Right cardiac atrium (tissue), 5 donors: ENCODE measurements at places on chromosomes 2 and 18.

- DNase-seq: no peak
Observed at GRCh38 chr2:207787017-207787416, 17.3 kb upstream of the FZD5 start.

DNA sequence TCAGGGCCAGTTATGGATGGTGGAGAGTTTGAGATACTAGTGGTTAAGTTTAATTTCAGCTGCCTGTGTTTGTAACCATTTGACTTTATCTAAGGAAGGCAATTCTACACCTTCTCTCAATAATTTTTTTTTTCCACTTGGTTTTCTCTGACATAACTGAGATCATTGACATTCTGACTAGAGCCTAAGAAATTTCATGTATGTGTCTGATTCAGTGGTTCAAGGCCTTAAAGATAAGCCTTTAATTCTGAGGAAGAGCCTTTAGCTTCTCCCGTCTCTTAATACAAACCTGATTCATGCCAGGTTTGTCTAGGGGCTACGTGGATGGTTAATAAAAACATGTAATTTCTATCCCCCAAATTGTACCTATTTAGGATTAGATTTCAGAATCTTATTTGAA lies 971.4 kb downstream of the DPP10 start:
- DNase-seq: no peak

- DNase-seq: no peak
Observed at GRCh38 chr2:43612944-43613343, 17.1 kb upstream of the THADA start.

- no peak for DNase-seq
Observed at GRCh38 chr2:64581018-64581417, 56.9 kb downstream of the AFTPH start.

DNA sequence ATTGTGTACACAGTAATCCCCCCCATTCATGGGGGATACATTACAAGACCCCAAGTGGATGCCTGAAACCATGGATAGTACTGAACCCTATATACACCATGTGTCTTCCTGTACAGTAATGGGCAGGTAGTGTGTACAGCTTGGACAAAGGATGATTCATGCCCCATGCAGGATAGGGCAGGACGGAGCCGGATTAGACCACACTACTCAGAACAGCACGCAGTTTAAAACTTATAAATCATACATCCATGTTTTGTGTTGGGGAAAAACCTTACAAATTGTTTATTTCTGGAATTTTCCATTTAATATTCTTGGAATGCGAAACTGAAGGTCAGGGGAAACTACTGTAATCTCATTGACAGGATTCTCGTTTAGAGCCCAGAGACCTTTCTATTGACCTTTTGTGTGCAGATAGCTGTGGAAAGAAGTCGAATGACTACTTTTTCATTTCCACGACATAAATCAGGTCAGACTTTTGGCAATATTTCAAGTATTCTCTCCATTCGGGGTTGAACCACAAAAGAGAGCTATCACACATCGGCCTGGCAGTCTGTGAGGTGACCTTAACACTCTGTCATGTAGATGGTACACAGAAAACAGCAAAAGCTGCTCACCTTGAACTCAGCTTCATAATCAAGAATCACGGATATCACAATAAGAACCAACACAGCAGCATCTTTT lies 9.9 kb upstream of the YPEL5 start:
- no peak for DNase-seq

- no peak for DNase-seq
Observed at GRCh38 chr18:63832470-63832869, 55.0 kb upstream of the SERPINB2 start.

DNA sequence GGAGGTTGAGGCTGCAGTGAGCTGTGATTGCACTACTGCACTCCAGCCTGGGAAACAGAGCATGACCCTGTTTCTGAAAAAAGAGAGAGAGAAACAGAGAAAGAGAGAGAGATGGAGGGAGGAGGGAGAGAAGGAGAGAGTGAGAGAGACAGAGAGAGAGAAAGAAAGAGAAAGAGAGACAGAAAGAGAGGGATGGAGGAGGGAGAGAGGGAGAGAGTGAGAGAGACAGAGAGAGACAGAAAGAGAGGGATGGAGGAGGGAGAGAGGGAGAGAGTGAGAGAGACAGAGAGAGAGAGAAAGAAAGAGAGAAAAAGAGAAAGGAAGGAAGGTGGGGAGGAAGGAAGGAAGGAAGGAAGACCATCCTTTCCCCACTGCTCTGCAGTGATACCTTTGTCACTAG lies 48.1 kb upstream of the ACKR3 start:
- no peak for DNase-seq

DNA sequence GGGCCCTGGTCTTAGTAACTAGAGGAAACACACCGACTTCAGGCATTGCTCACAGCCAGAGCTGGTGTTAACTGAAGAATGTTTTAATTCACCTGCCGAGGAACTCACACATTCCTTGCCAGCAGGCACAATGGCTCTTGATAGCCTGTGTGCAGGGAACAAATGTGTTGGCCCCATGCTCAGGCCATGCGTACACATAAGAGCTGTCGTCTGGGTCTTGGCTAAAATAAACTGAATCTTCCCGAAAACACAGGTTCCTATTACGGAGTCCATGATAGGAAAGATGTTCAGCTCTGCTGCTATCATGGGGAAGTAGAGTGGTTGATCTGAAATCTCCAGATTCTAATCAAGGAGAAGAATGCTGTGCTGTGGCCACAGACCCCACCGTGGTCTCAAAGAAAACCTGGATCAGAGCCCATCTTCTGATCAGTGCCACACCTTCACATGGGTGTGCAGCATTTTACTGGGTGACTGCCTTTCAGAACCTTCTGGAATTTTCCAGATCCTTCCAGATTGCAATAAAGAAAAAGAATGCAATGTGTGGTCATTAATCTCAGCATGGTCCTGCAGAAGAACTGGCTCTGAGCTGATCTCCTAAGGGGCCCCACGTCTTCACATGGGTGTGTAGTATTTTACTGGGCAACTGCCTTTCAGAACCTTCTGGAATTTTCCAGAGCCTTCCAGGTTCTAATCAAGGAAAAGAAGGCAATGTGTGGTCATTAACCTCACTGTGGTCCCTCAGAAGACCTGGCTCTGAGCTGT lies 17.2 kb downstream of the MBP start:
- DNase-seq: no peak

GRCh38 chr2:144890828-144891227 lies 370.9 kb upstream of the ZEB2 start:
- DNase-seq: no peak

DNA sequence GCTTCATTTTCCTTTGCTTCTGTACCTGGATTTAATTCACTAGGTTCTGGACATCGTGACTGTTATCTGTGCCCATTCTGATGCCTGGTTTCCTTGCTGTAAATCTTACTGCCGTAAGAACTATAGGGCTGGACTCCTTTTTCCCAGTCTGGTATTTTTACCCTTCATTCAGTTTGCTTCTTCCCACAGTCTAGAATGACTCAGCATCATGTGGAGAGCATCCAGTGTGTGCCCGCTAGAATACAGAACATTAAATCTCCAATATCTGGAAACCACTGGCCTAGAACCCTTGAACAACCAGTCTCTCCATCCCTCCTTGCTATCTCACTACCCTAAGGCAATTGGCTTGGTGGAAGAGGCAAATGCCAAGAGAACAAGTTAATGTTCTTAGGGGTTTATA lies 1075.4 kb upstream of the ZEB2 start:
- DNase-seq: no peak

DNA sequence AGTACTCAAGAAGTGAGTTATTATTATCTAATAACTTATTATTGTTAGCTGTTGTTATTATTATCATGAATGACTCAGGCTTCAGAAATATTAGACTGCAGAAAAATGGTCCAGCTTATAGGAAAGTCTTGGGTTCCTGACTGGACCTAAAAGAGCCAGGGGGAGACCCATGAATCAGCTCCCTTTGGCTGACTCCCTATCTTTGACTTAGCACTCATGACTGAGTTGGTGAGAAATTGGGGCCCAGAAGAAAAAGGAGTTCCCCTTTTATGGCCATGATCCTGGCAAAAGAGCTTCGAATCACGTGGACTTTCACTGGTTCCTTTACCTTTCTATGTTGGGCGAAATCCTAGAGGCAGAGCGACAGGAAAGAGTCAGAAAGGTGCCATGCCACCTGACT lies 145.8 kb downstream of the MYO3B start:
- DNase-seq: no peak

DNA sequence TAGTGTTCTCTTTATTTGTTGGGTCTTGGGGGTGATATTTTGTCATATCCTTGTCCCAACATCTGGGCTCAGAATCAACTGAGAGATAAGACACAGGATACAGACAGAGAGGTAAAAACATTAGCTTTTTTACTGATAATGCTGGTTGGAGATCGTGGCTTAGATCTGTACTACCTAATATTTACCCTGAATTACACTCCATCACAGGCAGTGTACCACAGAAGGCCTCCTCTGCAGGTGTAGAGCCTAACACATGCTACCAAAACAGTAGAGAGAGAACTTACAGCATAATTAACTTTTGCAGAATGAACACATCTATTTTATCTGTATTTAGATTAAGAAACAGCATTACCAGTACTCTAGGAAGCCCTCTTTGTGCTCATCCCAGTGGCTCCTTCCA lies 6.8 kb downstream of the AGPS start:
- no peak for DNase-seq

DNA sequence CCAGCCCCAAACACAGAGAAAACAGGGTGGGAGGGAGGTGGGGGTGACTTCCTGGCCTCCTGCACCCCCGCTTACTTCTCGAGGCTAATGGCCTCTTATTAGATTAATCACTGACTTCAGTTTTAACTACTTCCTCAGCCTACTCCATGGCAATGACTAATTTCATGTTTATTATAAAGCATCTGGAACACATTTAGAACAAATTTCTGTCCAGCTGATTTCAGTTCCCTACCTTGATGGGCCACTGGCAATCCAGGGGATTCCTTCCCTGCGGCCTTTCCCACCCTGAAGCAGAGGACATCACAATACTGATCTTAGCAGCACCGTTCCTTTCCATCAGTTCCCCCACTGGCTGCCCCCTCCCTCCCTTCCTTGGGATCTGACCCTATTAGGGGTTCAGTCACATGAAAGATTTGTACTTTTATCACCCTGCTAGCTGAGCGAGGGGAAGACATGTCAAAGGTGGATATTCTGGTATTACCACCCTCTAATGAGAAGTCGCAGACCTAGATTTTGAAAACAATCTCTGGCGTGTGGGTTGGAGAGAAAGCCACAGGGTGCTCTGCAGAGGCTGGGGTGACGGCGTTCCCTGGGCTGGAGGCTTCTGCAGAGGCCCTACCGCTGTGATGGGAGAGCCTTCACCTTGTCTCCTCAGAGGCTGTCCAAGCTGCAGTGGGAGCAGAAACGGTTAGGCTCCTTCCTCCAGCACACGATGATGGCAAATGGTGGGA lies 67.6 kb downstream of the KIAA2012 start:
- no peak for DNase-seq

GRCh38 chr2:41941831-41942230 lies 106.0 kb upstream of the PKDCC start:
- DNase-seq: no peak

GRCh38 chr2:127373362-127374083 lies 14.3 kb downstream of the MAP3K2 start:
- no peak for DNase-seq

DNA sequence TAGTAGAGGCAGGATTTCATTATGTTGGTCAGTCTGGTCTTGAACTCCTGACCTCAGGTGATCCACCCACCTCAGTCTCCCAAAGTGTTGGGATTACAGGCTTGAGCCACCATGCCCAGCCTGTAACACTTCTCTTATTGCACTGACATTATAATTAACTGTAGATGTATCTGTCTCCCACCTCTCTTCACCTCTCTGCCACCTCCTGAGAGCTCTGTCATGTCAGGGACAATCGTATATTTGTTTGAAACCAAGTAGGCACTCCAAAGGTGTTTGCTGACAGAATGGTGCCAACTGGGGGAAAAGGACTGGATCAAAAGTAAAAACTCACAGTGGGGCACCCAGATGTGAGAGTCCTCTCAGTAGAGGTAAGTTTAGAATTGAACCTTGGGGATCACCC lies 17.3 kb upstream of the ME2 start:
- no peak for DNase-seq

GRCh38 chr2:163778045-163778781 lies 42.4 kb upstream of the FIGN start:
- DNase-seq: no peak

- DNase-seq: no peak
Observed at GRCh38 chr2:1854729-1855547, 110.6 kb upstream of the PXDN start.

GRCh38 chr2:198322275-198322674 lies 517.9 kb downstream of the PLCL1 start:
- DNase-seq: no peak

DNA sequence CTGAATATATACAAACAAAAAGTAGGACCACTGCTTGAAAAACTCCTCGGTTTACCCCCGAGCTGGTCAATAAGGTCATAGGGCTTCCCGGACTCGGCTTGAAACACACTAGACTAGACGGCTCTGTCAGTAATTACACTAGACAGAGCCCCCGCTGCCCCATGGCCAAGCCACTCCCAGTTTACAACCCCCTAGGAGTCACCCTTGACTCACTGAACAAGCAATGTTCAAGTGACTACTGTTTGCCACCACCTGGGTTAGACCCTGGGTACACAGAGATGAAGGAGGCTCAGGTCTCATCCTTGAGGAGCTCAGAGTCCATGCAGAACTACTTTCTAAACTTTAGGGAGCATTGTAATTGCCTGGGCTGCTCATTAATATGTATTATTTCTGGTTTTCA lies 13.7 kb upstream of the PRELID3A start:
- no peak for DNase-seq

GRCh38 chr2:232363784-232364615 lies 14.6 kb upstream of the ALPP start:
- DNase-seq: no peak

DNA sequence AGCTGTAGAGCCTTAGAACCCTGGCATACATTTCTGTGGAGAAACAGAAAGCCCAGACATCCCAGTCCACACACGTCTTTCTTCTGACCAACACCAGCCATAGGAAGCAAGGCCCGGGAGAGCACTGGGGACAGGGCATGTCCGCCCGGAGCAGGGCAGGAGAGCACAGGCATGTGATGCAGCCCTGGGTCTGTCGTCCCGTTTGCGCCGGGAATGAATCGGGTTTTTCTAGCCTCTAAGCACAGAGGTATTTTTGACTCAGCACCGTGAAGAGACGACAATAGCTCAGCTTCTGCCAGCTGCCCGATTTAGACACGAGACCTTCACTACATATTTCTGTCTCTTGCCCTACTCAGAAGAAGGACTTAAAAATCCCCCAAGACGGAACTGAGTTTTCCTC lies 7.3 kb upstream of the AMMECR1L start:
- DNase-seq: no peak

- DNase-seq: no peak
Observed at GRCh38 chr18:47274961-47275360, 23.5 kb upstream of the SKOR2 start.

DNA sequence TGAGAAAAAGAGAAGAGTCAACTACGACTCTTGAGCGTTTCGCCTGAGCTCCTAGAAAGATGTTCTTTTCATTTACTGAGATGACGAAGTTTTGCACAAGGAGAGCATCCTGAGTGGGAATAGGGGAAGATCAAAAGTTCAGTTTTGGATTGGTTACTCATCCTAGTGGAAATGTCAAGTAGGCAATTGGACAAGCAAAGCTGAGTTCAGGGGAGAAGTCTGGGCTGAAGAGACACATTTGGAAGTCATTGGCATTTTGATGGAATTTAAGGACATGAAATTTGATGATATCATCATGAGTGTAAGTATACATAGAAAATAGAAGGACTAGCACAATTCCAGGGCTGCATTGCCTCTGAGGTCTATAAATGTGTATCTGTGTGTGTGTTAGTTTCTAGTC lies 416.6 kb downstream of the RAD51AP2 start:
- no peak for DNase-seq
